GM18507 (cell line): ENCODE measurements at places on chromosomes 16 and 17.

DNA sequence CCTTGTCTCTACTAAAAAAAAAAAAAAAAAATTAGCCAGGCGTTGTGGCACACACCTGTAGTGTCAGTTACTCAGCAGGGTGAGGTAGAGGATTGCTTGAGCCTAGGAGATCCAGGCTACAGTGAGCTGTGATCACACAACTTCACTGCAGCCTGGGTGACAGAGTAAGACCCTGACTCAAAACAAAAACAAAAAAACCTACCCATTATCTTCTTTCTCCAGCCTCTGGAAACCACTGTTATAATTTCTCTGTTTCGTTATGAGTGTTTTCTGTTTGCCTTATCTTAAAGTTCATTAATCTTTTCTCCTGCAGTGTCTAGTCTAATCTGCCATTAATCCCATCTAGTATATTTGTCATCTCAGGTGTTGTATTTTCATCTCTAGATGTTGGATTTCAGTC lies 18.6 kb upstream of the CLTC start:
- DNase-seq = no peak

GRCh38 chr17:80957461-80957941 lies 34.1 kb upstream of the CHMP6 start:
- no peak for DNase-seq

- DNase-seq = no peak
These were observed 45.5 kb upstream of the PABPN1L start for GRCh38 chr16:88911946-88912310.

DNA sequence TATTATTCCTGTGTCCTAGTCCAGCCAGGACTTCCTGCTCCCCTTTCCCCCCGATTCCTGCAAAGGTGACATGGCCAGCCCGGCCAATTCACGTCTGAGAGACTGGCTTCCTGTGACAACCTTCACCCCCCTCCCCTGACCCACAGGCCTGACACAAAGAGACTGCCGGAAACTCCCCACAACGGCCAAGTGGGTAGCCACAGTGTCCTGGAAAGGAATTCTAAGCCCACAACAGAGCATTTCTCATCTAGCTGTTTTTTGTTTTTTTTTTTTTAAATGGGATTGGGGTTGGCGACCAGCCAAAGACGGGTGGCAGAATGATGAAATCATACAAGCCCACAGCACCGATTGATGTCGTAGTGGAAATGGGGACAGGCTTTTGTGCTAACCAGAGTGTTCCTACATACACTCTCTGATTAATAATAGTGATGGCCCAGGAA lies 2.8 kb upstream of the XAF1 start:
- DNase-seq = no peak

DNA sequence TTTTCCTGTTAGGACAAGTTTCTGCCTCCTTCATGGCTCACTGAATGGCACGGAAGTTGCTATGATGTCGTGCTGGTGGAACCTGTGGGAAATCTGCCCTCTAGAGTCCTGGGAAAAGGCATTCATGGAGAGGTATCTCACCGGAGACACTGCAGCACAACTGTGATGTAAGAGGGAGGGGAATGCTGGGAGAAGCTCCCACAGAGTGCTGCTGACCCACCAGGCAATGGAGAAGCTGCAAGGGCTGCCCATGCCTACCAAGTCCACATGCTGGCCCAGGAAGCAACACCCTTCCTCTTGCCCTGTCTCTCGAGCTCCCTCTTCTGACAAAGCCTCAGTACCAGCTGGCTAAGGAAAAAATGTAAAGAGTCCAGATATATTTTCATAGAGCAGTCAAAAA lies 45.2 kb upstream of the SLC5A11 start:
- DNase-seq = no peak

GRCh38 chr17:7184091-7184488 lies 4.9 kb upstream of the ASGR1 start:
- no peak for DNase-seq

- DNase-seq = no peak
These were observed 9.4 kb upstream of the SNAI3 start for GRCh38 chr16:88695753-88696152.

DNA sequence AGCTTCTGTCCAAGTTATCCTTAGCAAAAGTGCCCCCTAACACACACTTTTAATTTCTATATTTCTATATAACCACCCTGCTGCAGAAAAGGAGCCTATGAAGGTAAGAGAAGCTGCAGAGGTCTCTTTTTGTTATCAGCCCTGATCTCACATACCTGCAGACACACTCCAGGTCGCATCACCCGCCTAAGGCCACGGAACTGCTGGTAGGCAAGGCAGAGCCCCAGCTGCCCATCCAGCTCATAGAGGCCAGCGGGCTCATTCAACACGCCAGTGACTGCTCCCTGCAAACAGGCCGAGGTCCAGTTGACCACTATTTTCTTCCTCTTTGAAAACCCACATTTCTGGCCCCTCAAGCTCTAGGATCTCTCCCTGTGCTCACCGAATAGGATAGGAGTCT lies 12.2 kb downstream of the CTC1 start:
- no peak for DNase-seq

- DNase-seq = no peak
These were observed 6.1 kb upstream of the SPN start for GRCh38 chr16:29656688-29657523.

GRCh38 chr16:88306411-88306810 lies 76.3 kb upstream of the ZNF469 start:
- DNase-seq = no peak

DNA sequence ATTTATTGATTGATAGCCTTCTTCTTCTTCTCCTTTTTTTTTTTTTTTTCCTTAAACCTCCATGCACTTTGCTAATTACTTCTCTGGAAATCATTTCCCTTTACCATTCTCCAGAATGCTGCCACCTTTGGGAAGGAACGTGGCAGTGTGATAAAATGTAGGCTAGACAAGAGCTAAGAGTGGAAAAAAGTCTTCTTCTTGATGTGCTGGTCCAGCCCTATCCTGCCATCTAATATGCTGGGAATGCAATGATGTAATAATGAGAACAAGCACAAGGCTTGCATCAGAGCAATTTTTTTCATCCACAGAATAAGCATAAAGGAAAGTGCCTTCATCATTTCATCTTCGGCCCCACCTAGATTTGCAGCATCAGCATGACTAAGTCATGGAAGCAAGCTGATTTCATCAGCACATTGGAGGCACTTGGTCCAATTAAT lies 128.7 kb upstream of the ZFHX3 start:
- DNase-seq = no peak

DNA sequence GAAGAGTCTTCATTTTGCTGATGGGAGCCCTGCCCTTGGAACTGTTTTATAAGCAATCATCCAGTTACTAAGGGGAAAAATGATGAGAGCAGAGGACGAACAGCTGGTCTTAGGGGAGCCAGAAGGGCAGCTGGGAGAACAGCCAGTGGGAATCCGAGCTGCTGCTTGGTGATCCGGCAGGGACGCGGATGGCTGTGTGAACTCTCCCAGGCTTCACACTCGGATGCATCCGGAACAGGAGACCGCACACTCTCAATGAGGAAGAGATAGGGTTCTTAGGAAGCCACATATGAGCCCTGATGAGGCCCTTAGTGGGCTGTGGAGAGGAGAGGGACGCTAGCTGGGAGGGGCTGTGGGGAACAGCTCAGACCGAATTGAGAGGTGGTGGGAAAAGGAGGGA lies 5.0 kb upstream of the CACNG5 start:
- DNase-seq = no peak

GRCh38 chr17:6388416-6388815 lies 46.5 kb downstream of the AIPL1 start:
- DNase-seq = no peak

DNA sequence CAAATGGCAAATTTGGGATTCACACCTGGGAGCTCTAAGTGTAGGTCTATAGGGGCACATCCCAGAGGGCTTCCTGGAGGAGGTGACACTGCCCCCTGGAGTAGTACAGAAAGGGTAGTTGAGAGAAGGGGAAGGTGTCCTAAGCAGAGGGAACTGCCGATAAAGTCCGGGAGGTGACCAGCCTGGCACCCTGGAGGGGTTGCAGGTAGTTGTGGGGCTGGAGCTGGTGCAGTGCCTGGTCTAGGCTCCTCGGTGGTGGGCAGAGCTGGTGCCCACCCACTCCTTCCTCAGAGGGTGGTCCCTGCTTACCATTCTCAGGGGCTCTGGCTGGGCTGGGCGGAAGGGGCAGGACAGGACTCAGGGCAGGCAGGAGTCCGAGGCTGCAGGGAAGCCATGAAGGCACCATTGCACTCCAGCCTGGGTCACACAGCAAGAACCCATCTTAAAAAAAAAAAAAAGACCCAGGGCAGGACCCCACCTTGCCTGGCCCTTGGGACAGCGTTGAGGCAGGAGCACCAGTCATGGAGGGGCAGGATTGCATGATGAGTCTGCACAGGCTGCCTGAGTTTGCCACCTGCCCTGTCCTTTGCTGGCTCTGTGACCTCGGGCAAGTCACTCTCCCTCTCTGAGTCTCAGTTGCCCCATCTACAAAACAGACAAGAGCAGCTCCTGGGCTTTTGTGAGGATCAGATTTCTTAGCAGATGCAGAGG lies 43.8 kb downstream of the LAT start:
- DNase-seq = no peak

DNA sequence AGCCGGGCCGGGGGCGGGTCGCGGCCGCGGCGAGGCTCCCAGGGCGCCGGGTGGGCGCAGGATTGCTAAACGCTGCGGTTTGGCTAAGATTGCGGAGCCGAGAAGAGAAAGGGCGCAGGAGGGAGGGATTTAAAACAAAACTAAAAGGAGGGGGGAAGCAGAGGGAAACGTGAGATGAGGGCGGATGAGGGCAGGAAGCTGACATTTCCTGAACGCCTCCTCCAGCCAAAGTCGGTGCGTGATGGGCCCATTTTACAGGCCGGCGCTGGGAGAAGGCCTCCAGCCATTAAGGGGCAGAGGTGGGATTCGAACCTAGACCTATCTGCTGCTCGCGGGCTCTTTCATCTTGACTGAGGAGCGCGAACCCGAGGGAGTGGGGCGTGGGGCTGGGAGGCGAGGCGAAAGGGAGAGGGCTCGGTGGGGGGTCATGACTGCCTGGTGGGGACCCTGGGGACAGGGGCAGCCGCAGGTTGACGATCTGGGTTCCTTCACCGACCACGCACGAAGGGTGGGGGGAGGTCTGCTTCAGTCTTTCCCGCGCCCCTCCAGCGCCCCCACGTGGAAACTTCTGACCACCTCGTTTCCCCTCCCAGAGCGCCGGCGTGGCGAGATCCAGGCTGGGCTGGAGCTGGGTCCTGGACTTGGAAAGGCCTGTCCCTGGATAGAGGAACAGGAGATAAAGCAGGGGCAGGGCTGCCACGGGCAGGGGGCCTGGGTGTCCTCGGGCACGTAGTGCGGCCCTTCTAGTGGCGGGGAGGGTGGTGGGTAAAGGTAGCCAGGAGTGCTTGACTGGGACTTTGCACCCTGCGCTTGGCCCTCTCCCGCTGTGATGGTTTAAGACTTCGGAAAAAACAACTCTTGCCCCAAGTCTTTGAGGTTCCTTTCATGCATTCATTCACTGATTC lies 3.8 kb upstream of the TAC4 start:
- peak; percentile 43 for DNase-seq

GRCh38 chr17:57849163-57849873 lies 526 bp downstream of the MRPS23 start:
- DNase-seq = no peak
